ENCODE measurements at places on chromosomes 11 and 22.

- DNase-seq, result no peak
Measured at GRCh38 chr11:59225017-59225416, 12.3 kb upstream of the MPEG1 start.

- no peak for DNase-seq
Measured at GRCh38 chr11:118152552-118153471, at the start of gene SCN4B. Gene SCN4B, minus strand, starts transcription at chr11:118152823. Its CDS starts 150 bp downstream, at chr11:118152673.

DNA sequence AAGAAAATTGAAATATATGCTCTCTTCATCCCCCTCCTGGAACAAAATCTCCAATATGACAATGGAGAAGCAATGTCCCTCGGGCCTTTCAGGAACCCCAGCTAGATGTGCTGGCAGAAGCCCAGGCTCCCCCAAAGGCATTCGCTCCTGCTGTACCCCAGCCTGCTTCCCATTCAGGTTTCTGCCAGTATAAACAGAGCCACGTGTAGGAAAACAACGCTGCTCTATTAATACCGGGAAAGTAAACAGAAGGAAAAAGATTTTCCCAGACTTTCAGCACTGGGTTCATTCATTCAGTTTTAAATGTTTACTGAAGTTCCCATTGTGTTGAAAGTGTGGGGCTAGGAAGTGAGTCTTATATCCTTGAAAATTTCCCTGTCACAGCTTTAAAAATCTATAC lies 147.1 kb downstream of the CADM1 start:
- no peak for DNase-seq

DNA sequence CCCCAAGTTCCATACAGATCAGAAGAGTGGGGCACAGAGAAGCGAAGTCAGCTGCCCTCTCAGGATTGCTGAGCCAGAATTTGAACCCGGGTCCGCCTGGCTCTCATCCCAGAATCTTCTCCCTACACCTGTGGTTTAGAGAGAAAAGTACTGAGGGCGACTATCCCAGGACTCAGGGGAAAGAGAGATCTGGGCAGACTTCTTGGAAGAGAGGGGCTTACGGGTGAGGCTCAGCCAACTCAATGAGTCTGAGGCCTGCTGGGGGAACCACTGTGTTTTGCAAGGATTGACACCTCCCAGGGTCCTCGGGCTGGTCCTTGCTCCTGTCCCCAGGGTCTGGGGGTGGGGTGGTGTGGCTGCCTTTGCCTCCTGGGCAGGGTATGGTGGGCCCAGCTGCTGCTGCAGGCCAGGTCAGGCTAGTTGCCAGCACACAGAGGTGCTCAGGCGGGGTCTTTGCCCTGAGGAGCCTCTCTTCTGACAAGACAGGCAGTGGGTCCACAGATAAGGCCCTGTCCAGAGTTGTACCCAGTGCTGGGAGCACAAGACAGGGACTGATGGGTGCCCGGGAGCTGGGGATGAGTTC lies 1.2 kb downstream of the CAPN5 start:
- no peak for DNase-seq

GRCh38 chr22:46827781-46828180 lies 65.3 kb downstream of the TBC1D22A start:
- DNase-seq, result no peak

GRCh38 chr11:66479394-66480116 lies 679 bp upstream of the DPP3 start:
- DNase-seq, result no peak

GRCh38 chr22:23509571-23510302 lies 70.4 kb downstream of the IGLL1 start:
- no peak for DNase-seq

DNA sequence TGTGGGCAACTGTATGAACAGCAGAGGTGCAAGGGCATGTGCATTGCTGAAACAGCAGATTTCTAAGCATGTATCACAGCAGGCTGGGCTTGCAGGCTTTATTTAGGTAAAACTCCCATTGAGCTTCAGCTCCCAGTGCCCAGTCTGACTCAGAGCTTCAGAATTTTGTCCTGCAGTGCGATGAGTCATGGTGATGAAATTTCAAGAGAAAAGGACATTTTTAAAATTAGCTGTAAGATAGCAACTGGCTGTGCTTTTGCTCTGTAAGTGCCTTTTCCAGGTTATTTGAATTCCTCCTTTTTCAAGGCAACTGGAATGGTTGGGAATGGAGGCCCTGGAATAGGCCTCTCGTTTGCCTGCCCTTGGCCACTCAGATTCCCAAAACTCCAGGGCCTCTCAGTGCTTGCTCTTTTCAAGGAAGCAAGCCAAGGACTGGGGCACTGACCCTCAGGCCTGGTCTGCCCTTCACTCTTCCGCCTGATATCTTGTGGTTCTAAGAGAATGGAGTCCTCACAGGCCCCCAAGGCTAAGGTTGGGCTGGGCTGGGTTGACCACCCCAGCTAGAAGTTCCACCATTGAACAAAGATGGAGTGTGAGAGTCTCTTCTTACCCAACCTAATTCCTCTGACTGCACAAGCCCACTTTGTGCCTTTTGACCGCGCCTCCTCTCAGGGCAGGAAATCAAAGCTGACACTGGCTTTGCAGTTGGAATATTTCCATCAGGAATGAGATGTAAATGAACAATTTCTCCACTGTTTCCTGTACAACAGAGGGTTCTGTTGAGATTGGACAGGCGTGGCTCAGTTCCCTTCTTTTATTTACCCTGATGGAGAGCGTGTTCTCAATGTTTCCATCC lies 59.5 kb upstream of the PRSS23 start:
- no peak for DNase-seq

- DNase-seq, result no peak
Measured at GRCh38 chr22:46678785-46679700, 58.9 kb downstream of the GRAMD4 start.

DNA sequence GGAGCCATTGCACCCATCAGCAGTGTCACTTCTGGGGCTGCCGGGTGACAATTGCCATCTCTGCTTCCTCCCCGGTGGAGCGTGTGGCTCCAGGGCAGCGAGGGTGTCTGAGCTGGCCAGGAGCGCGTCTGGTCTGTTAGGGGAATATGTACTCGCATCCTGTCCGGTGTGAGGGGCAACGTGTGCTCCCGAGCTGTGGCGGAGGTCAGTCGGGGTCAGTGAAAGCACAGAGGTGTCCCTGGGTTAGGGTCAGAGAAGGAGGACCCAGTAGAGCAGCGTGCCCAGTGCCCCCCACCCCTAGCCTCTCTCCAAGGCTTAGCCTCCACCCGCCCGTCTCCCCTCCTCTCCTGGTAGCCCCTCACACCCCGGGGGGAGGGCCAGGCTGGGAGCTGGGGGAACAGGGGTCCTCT lies 1.5 kb downstream of the CLCF1 start:
- no peak for DNase-seq

DNA sequence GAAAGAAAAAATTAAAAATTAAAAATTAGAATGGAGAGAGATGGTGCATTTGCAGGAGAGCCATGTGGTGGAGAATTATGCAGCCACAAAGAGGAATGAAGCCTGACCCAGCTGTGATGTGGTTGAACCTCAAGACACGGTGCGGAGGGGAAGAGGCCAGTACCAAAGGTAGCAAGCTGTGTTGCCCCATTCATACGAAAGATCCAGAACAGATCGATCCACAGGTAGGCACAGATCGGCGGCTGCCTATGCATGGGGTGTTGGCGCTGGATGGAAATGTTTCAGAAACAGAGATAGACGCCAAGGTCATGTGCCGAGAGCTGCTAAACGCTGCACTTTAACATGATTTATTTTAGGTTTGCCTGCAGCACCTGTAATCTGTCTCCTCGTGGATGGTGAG lies 992.3 kb downstream of the BRD1 start:
- no peak for DNase-seq

DNA sequence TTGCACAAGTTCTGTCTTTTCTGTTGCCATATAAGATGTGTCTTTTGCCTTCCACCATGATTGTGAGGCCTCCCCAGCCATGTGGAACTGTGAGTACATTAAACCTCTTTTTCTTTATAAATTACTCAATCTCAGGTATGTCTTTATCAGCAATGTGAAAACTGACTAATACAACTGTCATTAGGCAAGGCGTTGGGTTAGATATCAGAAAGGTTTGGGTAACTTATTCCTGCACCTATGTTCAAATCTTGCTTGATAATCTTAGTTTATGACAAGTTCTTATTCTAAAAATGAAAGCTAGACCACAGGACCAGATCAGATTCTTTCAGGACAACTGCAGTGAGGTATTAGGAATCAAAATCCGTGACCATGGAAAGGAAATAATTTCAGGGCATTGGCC lies 160.6 kb upstream of the BDNF start:
- no peak for DNase-seq

DNA sequence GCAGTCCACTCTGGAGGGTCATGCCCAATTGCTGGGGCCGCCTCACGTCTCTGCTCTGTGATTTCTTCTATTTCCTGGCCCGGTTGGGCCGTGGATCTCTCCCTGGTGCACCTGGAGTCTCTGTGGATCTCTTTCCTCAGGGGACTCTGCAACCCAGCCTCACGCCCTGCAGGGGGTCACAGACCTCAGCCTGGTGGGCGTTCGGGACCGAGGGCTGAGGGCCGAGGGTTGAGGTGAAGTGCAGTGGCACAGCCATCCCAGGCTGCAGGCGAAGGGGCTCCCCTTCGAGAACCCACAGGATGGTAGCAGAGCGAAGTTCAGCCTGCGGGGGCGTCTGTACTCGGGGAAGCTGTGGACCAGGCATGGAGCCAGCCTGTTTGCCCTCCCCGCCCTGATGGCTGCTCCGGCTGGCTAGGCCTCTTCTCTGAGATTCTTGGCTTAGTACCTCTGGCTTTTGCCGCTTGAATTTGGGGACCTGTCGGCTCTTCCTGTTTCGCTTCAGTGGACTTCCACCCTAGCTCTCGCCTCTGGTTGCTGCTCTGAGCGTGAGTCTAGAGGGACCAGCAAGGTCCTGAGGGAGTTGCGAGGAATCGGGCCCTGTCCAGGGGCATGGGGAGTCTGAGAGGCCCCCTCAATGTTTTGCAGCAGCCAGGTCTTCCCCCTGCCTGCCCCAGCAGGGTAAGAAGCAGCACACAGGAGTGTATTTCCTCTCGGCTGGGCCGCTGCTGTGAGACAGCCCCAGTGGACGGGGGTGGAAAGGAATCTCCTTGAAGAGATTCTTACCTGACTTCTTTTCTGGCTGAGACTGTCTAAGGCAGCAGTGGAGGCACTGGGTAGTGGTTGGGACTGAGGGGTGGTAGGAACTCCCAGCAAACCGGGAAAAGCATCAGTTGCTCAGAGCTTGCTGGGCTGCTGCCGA lies 140.8 kb downstream of the TBC1D22A start:
- DNase-seq, result no peak

GRCh38 chr11:76947800-76948199 lies 86.4 kb upstream of the B3GNT6 start:
- no peak for DNase-seq

DNA sequence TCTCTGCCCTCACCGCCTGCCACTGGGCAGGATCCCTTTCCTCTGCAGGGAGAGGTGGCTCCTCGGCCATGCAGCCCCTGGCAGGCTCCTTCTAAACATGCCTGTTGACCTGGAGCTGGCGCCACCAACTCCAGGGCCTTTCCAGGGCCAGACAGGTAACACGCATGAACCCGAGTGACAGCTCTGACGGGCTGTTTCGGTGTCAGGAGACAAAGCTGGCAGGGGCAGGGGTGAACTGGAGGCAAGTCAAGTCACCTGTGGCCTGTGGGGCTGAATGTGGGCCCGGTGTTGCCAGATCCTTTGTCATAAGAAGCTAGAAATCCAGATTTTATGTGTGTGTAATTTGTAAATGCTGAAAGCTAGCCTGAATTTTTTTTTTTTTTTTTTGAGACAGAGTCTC lies 11.3 kb downstream of the C22orf23 start:
- no peak for DNase-seq

DNA sequence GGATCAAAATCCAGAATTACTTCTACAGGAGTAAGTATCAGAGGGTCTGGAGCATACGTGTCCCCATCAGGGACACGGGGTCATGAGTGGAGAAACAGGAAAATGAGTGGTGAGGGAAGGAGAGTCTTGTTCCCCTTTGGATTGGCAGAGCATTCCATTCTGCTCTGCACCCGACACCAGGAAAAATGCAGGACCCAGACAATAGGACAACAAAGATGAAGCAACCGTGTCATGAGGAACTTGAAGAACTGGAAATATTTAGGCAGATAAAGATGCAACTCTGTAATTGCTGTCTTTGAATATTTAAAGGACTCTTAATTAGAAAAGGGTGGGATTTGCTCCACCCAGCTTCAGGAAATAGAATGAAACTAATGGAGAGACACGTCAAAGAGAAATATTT lies 89.0 kb upstream of the BLID start:
- DNase-seq, result no peak
